ENCODE measurements at places on chromosomes 13 and 19.

GRCh38 chr19:5448374-5448773 is 6.8 kb upstream of the ZNRF4 start:
- DNase-seq = no peak

DNA sequence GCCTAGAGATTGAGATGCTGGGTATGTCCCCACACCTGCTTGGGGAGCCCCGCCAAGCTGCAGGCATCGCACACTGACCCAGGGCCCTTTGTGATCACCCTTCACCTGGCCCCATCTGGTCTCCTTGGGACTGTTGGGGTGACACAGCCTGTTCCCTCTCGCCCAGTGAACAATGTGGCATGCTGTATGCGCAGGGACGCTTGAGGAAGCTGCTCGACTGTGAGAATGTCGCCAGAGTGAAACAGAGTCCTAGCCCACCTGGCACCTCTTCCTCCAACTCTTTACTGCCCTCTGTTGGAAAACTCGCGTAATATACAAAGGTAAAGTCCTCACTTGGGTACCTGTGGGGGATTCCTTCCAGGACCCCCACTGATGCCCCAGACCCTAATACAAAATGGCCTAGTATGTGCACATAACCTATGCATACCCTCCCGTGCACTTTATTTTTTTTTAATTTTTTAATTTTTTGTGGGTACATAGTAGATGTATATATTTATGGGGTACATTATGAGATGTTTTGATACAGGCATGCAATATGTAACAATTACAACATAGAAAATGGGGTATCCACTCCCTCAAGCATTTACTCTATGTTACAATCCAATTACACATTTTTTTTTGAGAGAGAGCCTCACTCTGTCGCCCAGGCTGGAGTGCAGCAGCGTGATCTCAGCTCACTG is 9.0 kb downstream of the BLOC1S3 start:
- DNase-seq = no peak

- no peak for DNase-seq
Measured at GRCh38 chr19:29379257-29380021, 146.4 kb upstream of the VSTM2B start.

GRCh38 chr13:43237616-43238015 is 214.2 kb downstream of the DNAJC15 start:
- no peak for DNase-seq

DNA sequence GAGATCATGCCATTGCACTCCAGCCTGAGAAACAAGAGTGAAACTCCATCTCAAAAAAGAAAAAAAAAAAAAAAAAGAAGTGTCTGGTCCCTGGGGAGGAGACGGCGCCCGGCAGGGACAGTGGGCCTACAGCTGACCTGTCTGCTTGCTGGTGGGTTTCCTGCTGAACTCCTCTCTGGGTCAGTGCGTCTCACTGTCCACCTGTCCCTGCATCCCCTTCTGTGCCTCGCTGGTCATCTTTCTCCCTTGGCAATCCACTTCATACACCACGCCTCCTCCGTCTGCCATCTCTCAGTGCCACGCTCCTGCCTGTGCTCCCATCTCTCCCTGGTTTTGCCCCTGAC is 63.4 kb downstream of the ACSBG2 start:
- no peak for DNase-seq

- no peak for DNase-seq
Measured at GRCh38 chr13:106104281-106104901, 431.1 kb downstream of the EFNB2 start.

GRCh38 chr19:53612762-53613526 is 18.9 kb upstream of the DPRX start:
- DNase-seq = no peak

DNA sequence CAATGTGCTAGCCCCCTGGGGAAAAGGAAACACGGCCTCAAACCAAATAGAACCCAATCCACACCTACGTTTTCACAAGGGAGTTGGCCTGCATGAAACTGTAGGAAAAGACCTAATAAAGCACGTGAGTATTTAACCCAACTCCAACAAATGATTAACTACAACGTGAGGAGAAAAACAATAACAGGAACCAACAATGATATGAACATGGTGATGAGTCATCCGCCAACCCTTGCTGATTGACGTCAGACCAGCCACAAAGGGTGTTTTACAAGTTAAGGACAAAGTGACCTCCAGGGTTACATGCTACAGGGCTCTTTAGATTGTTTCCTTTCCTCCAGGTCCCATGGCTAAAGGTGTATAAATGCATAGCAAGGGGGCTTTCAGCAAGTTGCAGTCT is 460.5 kb downstream of the COG6 start:
- peak; percentile 47 for DNase-seq

GRCh38 chr19:51628153-51628939 is 1.9 kb downstream of the SIGLEC5 start:
- no peak for DNase-seq

- DNase-seq = peak; percentile 83
Measured at GRCh38 chr13:52455677-52456041, 381 bp downstream of the CKAP2 start.

Measured in stimulated activated CD4-positive, alpha-beta T cell treated with anti-CD3 and anti-CD28 coated beads, Interleukin-4, amount 100 ng/mL, for 24 hours (primary cell).